ENCODE measurements at places on chromosomes 3 and 15. TPM values are rescaled to one million over a fixed set of nuclear protein-coding genes. Genes with fewer than 3 reads are reported as not detected.

- no peak for DNase-seq
Measured at GRCh38 chr3:36941658-36942057, 3.2 kb downstream of the TRANK1 start.

DNA sequence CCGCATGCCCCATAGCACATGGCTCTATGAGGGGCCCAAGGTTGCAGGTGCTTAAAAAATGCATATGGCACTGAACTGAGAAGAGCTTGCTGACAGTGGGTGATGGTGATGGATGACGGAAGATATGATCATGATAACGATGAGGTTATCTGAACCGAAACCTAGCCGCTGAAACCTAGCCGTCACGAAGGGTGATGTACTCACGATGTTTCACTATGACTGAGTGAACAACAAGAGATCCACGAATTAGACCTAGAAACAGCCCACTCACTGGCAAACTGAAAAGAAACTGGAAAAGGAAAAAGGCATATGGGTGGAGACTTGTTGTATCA is 57.6 kb upstream of the BCL6 start:
- DNase-seq = no peak

DNA sequence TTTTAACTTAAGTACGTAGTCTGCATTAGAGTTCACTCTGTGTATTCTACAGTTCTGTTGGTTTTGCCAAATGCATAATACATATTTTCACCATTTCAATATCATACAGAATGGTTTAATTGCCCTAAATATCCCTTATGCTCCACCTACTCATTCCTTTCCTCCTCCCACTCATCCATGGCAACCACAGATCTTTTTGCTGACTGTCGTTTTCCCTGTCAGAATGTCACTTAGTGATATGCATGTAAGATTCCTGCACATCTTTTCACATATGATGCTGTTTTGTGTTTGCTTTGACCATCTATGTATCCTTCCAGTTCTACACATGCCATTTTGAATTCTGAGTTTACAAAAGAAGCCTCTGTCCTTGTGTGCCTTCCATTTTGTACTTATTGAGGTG is 36.7 kb downstream of the EPHA3 start:
- DNase-seq = no peak

- no peak for DNase-seq
Measured at GRCh38 chr3:127165694-127166485, 27.0 kb upstream of the PRR23E start.

P2RY1 gene
- total RNA-seq = 0.06 TPM
